Umbilical cord (tissue), 2 donors: ENCODE measurements at places on chromosomes 13 and 19. TPM values are rescaled to one million over a fixed set of nuclear protein-coding genes. Genes with fewer than 3 reads are reported as not detected.

EXOC3L2 gene
- not detected for total RNA-seq

- DNase-seq: no peak
Observed at GRCh38 chr13:46022481-46022880, 30.1 kb downstream of the ZC3H13 start.

SMG9 gene
- total RNA-seq: 10.1 TPM

TSHZ3 gene
- 9.4 TPM for total RNA-seq

GRCh38 chr19:39401549-39402345 lies 4.9 kb upstream of the ZFP36 start:
- no peak for DNase-seq

PSPN gene
- total RNA-seq: 3.1 TPM

FFAR2 gene
- 0.72 TPM for total RNA-seq

DNA sequence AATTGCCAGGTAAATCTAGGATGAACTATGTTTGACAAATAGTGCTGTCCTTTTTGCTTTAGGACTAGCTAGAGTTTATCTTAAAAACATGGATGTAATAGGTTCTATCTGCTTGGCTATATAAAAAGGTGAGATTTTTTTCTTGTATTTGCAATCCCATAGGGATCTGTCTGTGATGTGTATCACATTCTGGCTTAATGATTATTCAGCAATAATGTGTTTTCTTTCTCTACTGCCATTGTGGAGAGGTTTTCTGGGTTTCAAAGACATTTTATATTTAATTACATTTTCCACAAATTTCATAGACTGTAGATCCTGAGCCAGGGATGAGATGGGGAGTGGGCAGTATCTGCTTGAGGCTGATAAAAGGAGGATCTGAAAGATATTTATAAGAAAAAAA lies 277.8 kb upstream of the SLITRK5 start:
- no peak for DNase-seq

GRCh38 chr19:16645140-16645539 lies 14.8 kb downstream of the SMIM7 start:
- DNase-seq: no peak

DNA sequence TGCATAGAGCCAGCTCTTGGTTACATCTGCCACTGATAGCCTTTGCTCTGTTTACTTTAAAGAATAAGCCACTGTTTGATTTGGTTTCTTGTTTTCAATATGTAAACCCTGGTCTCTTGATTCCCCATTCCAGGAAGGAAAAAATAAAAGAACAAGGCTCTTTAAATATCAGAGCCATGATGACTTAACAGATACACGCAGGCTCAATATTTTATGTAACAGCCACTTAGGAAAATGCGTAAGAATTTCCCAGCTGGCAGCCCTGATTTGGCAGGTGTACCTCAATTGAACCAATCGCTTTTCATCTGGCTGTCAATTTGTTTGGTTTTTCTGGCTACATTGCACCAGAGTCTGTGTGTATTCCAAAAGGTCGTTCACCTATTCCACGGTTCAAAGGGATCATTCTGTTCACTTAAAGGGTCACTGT lies 65.6 kb downstream of the IRS2 start:
- DNase-seq: no peak

TRPC4 gene
- 24.6 TPM for total RNA-seq

DNA sequence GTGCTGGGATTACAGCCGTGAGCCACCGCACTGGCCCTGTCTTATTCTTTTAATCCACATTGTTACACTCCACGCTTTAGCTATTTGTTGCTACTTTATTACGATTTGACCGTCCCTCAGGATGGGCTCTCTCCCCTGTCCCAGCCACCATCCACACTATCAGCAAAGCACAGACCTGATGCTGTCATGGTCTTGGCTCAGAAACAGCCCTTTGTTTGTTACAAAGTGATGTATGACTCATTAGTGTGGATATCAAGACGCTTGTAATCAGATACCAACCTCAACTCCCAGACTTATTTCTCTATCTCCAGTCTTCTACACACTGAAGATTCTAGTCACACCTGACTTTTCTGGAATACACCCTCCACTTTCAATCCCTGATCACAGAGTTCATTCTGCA lies 84.6 kb upstream of the FREM2 start:
- DNase-seq: no peak

GRCh38 chr19:1259206-1259875 lies 9.8 kb upstream of the CIRBP start:
- no peak for DNase-seq

DNA sequence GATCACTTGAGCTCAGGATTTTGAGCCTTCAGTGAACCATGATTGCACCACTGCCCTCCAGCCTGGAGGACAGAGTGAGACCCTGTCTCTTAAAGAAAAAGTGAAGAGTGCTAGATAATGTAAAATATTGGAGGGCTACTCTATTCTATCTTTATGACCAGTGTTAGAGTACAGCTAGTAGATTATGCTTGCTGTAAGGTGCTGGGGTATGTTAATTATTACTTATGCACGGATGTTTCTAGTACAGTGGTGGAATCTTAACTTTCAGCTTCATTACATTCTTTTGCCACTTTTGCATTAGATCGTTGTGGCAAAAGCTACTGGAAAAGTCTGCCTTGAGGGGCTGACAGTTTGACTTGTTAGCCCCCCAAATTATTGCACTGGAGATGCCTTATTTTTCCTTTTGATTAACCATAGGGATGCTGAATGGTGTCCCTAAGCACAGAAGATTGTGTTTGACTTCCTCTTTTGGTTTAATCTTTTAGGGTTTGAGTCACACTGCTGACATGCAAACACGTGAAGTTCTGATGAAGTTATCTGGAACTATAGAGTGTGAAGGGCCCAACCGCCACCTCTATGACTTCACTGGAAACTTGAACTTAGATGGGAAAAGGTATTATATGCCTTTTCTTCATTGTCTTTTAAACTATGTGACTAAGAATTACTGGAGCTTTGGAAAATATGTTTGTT lies 169.8 kb downstream of the ATP8A2 start:
- DNase-seq: no peak

DNA sequence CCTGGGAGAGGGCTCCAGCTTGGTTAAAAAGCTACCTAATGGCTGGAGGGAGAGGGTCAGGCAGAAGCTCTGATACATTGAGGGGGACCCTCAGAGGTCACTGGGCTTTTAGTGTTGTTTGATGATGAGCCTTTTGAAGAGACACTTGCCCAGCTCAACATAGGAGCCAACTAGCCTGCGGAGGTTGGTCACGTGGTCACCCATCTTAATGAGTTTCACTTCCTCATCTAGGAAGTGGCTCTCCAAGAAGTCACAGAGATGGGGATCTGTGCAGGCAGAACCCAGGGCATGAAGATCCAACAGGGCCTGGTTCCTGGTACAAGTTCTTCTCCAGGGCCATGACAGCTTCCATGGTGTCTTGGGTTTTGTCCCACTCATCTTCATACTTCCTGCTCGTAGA lies 33.4 kb downstream of the IPO5 start:
- DNase-seq: no peak

GRCh38 chr19:18311502-18312091 lies 11.3 kb downstream of the LSM4 start:
- no peak for DNase-seq
